Glutamatergic neuron (in vitro differentiated cells): ENCODE measurements at places on chromosomes 4 and X. TPM values are rescaled to one million over a fixed set of nuclear protein-coding genes. Genes with fewer than 3 reads are reported as not detected.

The F8A2 gene
- total RNA-seq = not detected

- peaks cover 4% of the 10 kb centered on the region for H3K27me3 ChIP-seq
- no peak within 1 kb of the TSS for H3K4me3 ChIP-seq
- DNase-seq = no peak
- no peaks in the 10 kb centered on the region for H3K4me1 ChIP-seq
These were observed at the start of gene UGT2B17 for GRCh38 chr4:68576272-68577125. Gene UGT2B17 (minus strand): TSS chr4:68576322. CDS start chr4:68568484, 7,838 bp downstream.

- H3K27me3 ChIP-seq = no peaks in the 10 kb centered on the region
- H3K36me3 ChIP-seq = no peaks in the 10 kb centered on the region
- H3K27ac ChIP-seq = no peak overlapping the region
- H3K4me3 ChIP-seq = no peak overlapping the region
- no peak for DNase-seq
These were observed 117.0 kb downstream of the RNF150 start for GRCh38 chr4:141016117-141016798.

DNA sequence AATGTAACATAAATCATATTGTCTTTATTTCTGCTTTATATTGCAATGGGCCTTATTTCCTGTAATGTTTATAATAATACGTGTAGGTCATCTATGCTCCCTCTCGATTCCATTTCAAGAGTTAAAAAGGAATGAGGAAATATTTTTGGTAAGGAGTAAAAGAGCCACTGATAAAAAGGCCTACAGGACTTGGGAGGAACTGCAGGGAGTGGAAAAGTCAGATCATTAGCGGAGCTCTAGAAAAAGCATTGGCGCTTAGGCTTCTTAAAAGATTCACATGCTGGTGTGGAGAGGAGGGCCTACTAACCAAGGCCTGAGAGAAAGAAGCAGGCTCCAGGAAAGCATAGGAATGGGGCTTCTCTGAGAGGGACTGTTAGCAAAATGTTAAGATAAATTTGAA is 82.9 kb upstream of the PNPLA4 start:
- H3K4me3 ChIP-seq = no peak overlapping the region
- DNase-seq = no peak
- H3K27me3 ChIP-seq = no peaks in the 10 kb centered on the region
- H3K27ac ChIP-seq = no peak overlapping the region
- no peaks in the 10 kb centered on the region for H3K4me1 ChIP-seq

- H3K4me3 ChIP-seq = no peak overlapping the region
- no peaks in the 10 kb centered on the region for H3K27me3 ChIP-seq
- DNase-seq = no peak
These were observed 241.9 kb downstream of the SLC39A8 start for GRCh38 chr4:102103368-102103767.
